ENCODE measurements at places on chromosomes 4 and X.

GRCh38 chr4:152678841-152679240 is 956 bp downstream of the TMEM154 start:
- no peak for DNase-seq

- no peak for DNase-seq
Measured at GRCh38 chr4:137533855-137534254, 1.6 kb upstream of the PCDH18 start.

GRCh38 chr4:113447061-113447460 is 314.5 kb downstream of the CAMK2D start:
- DNase-seq, result no peak

DNA sequence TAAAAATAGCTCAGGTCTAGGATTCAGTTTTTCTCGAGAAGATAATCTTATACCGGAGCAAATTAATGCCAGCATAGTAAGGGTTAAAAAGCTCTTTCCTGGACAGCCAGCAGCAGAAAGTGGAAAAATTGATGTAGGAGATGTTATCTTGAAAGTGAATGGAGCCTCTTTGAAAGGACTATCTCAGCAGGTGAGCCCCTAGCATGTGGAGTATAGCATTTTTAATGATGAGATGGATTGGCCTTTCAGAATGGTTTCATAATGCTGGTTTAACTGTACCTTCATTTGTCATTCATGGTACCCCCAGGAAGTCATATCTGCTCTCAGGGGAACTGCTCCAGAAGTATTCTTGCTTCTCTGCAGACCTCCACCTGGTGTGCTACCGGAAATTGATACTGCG is 79.4 kb downstream of the SLC10A6 start:
- DNase-seq, result no peak

GRCh38 chr4:80155316-80155982 is 41.9 kb upstream of the PRDM8 start:
- no peak for DNase-seq

DNA sequence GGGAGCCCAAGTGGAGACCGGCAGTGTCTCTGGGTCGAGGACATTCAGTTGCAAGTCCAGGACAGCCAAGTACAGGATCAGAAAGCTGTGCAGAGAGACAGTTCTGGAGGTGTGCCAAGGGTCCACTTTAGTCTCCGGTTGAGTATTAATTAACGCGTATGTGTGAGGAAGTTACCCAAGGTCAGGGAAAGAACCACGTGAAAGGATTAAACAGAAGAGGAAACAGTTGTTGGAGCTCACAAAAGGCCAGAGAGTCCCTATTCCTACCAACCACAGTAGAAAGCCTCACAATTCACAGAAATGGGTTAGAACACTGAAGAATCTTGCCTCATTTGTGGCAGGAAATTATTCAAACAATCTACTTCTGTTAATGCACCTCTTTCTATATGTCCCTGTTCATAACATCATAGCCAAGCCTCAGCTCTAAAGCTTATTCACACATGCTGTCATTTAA is 17.9 kb upstream of the NSUN7 start:
- DNase-seq, result no peak

- no peak for DNase-seq
Measured at GRCh38 chr4:172962564-172963353, 205.9 kb upstream of the GALNT7 start.

- no peak for DNase-seq
Measured at GRCh38 chr4:94370533-94371254, 28.1 kb upstream of the HPGDS start.

- DNase-seq, result no peak
Measured at GRCh38 chr4:42330002-42330592, 67.2 kb upstream of the SHISA3 start.

DNA sequence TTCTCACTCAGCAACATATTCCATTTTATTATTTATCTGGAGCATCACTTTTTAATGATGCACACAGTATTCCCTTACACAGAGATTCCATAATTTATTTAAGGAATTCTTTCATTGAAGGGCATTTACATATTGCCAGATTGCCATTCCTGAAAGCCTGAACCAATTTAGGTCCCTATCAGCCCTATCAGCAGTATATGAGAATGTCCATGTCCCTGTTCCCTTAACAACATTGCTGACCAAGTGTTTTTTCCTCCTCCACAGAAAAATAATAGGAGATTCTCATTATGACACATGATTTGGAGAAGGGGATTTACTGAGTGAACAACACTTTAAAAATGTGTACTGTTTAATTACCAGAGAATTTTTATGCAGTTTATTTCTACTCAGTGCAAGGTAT is 90.1 kb upstream of the PHOX2B start:
- DNase-seq, result no peak

- no peak for DNase-seq
Measured at GRCh38 chr4:8341691-8342090, 72.1 kb downstream of the HTRA3 start.

- DNase-seq, result no peak
Measured at GRCh38 chrX:123087326-123087725, 96.8 kb upstream of the GRIA3 start.

- DNase-seq, result peak; percentile 51
Measured at GRCh38 chr4:17511509-17511949, 361 bp downstream of the QDPR start.

DNA sequence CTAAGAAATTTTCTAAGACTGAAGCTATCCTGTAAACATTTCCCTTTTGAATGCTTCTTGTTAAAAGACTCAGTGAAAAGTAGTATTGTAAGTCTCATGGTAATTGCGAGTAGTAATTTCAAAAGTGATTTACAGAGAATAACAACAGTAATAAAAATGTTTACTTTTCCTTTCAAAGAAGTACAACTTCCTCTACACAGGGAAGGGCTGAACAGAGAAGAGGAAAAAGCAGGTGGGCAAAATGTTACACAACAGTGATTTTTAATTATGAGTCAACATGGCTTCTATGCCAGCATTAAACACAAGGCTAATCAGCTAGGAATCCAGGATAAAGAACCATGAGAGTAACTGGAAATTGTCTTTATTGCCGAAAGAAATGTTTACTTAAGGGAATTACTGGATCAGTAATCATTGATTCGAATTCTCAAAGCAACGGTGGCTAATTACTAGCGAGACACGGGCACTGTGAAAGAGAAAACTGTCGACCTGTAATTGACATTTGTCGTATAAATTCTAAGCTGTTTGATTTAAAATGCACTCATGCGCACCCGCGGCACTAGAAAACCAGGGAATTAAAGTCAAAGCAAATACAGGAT is 15.4 kb downstream of the UTP3 start:
- DNase-seq, result no peak

- DNase-seq, result no peak
Measured at GRCh38 chr4:133390198-133390855, 241.2 kb downstream of the PCDH10 start.

- DNase-seq, result no peak
Measured at GRCh38 chrX:124268099-124268498, 64.4 kb upstream of the TEX13D start.

DNA sequence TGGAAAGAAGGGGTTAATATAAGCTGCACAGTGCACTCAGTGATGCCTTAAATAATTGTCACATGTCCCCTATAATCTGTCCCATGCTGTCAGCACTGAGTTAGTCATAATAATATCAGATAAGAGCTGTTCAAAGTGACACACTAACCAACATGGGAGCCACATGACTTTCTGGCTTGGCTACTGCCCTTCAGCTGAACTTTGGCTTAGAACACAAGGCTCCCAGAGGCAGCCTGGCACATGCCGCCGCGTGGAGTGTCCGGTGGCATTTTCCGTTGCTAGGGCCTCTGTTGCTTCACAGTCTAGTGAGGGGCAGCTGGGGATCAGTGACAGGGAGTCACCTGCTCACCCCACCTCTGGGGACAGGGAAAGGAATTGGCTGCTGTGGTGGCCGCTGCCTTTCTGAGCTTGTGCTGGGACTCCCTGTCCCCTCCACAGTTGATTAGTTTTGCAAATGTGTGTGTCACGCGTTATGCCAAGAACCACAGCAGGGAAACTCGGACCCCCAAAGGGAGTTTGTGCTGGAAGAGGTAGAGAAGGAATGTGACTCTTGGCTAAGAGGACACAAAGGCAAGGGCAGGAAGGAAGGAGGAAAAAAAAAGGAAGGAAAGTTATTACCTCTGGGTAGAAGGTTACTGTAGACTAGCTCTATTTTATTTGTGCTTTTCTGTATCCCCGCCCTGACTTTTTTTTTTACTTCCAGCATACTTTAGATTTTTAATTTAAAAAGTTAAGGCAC is 41.1 kb upstream of the PPARGC1A start:
- DNase-seq, result no peak

- DNase-seq, result no peak
Measured at GRCh38 chrX:139204571-139204897, 326.0 kb upstream of the F9 start.

- DNase-seq, result no peak
Measured at GRCh38 chr4:27616166-27616565, 755.5 kb downstream of the STIM2 start.

GRCh38 chrX:136711147-136711546 is 63.2 kb downstream of the CD40LG start:
- DNase-seq, result peak; percentile 23

DNA sequence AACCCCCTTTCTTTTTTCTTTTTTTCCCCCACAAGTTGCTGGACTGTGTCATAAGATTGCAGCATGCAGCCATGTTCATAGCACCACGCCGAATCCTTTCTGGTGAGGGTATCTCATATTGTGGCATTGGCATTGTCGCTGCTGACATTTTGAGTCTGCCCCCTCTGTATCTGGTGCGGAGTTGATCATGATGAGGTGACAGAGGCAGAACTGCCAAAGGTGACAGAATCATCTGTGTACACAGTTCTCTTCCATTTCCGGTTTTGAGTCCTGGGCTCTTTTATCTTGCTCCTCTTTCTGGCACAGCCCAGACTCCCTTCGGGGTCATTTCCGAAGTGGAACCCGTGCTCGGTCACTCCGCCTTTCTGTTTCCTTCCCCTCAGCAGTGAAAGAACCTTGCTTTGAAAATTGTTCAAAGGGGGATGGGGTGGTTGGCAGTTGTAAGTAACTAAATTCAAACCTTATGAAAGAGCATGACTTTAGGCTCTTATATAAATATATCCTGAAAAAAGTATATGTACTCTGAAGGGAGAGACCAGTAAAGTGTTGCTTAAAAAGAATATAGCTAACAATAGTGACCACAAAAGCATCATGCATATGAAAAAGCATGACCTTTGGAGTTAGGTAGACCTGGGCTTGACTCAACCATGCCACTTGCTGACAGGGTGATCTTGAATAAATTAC is 55.0 kb upstream of the BMP2K start:
- DNase-seq, result no peak

GRCh38 chrX:46737462-46737861 is 21.5 kb downstream of the SLC9A7 start:
- DNase-seq, result no peak

DNA sequence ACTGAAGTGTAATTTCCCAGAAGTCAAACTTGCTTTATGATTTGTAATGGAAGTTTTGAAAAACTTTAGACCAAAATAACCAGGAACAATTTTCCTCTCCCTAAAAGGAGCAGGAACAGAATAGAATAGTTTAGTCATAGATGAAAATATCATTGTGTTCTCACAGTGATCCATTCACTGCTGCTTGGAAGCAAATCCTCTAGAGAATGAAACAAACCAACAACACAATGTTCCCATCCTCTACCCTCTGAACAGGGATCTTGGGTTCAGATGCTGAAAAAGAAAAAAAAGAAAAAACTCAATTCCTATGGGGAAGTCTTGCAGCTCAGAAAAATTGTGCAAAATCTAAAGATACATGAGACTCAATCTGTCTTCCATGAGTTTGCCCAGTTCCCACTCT is 12.2 kb downstream of the DSPP start:
- DNase-seq, result no peak

- DNase-seq, result no peak
Measured at GRCh38 chrX:156004256-156004655, 6.8 kb downstream of the IL9R start.

- DNase-seq, result peak; percentile 54
Measured at GRCh38 chrX:119605464-119606279, 552 bp downstream of the NKRF start.

GRCh38 chr4:5678977-5679376 is 29.4 kb downstream of the EVC2 start:
- DNase-seq, result no peak

- no peak for DNase-seq
Measured at GRCh38 chr4:128303986-128304385, 16.4 kb upstream of the PGRMC2 start.

GRCh38 chr4:7310451-7310850 is 118.1 kb downstream of the SORCS2 start:
- no peak for DNase-seq

DNA sequence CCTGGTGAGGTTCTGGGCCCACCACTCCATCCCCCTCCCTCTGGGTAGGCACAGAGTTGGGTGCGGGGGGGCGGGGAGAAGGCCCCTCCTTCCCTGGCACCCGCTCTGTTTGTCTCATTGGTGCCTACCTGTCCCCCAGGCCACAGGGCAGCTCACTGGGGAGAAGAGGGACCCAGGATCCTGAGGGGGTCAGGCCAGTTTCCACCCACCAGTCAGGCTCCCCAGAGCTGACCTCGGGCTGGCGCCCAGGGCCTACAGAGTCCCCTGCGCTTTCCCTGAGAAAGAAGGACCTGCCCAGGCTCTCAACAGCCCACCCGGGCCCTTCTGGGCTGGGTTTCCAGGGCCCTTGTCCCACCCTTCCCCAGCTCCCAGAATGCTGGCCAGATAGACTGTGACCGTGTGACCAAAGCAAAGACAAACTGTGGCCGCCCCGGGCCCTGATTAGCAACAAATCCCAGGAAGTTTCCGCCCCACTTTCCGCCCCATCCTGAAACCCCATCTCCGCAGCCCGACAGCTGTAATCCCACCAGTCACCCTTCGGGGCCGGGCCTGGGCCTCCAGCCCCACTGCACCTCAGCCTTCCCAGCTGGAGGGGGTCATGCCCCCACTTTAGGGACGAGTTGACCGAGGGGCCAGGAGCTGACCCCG is 33.8 kb upstream of the FGFR3 start:
- DNase-seq, result no peak

GRCh38 chr4:3332498-3332897 is 39.7 kb downstream of the RGS12 start:
- no peak for DNase-seq

- DNase-seq, result no peak
Measured at GRCh38 chr4:23332313-23332712, 557.5 kb downstream of the PPARGC1A start.

- DNase-seq, result no peak
Measured at GRCh38 chr4:140777386-140777785, 21.2 kb upstream of the TBC1D9 start.

DNA sequence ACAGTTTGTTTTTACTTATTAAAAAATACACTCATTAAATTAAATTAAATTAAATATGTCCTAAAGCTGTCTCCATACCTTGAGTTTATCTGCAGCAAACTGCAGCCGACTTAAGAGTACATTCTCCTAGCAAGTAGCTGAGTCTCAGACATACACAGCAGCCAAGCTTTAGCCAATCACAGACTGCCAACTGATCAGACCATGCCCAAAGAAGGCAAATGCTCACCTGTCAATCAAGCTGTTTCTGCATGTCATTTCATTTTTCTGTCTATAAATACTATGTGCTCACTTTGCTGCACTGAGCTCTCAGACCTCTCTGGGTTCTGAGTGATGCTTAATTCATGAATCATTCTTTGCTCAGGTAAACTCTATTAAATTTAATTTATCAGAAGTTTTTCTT is 280.9 kb upstream of the EPHA5 start:
- no peak for DNase-seq
